ENCODE measurements at places on chromosomes 7 and 10. TPM values are rescaled to one million over a fixed set of nuclear protein-coding genes. Genes with fewer than 3 reads are reported as not detected.
A peak's percentile ranks its signal among the peaks of the same experiment; 100 is the strongest.

DNA sequence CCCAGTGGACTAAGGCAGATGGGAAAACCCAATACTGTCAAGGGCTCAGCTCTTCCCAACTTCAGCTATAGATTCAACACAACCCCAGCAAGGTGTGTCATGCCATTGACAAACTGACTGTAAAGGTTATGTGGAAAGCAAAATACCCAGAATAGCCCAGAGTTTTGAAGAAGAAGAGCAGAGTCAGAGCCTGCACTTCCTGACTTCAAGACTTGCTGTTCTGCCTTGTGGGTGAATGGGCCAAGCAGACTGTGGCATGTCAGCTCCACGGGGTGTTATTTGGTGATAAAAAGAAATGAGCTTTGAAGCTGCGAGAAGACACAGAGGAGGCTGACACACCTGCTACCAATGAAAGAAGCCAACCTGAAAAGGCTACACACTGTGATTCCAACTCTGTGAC is 89.7 kb downstream of the NKX6-2 start:
- peaks cover 14% of the 10 kb centered on the region for H3K36me3 ChIP-seq
- H3K27ac ChIP-seq: no peak overlapping the region
- no peaks in the 10 kb centered on the region for H3K27me3 ChIP-seq
- peaks cover 6% of the 10 kb centered on the region for H3K4me1 ChIP-seq
- no peak overlapping the region for H3K4me3 ChIP-seq

DNA sequence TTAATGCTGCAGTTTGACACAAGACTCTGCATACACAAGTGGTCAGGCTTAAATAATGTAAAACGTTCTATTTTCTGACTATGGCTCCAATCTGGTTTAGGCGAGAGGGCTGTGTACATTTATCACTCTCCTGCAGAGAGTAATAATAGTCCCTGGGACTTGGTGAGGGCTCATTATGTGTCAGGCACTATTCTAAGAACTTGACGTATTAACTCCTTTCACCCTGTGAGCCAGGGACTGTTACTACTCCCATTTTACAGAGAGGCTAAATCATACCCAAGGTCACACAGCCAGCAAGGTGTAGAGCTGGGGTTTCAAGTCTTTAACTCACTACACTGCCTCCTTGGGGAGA is 187.2 kb upstream of the LYZL2 start:
- H3K27ac ChIP-seq: no peak overlapping the region
- H3K4me1 ChIP-seq: peaks cover 24% of the 10 kb centered on the region
- no peaks in the 10 kb centered on the region for H3K36me3 ChIP-seq
- H3K4me3 ChIP-seq: no peak overlapping the region
- no peaks in the 10 kb centered on the region for H3K27me3 ChIP-seq
- no peak for DNase-seq

- DNase-seq: no peak
- no peaks in the 10 kb centered on the region for H3K27me3 ChIP-seq
- no peaks in the 10 kb centered on the region for H3K4me1 ChIP-seq
- H3K4me3 ChIP-seq: no peak overlapping the region
Observed at GRCh38 chr7:83204715-83205114, 42.0 kb upstream of the PCLO start.

DNA sequence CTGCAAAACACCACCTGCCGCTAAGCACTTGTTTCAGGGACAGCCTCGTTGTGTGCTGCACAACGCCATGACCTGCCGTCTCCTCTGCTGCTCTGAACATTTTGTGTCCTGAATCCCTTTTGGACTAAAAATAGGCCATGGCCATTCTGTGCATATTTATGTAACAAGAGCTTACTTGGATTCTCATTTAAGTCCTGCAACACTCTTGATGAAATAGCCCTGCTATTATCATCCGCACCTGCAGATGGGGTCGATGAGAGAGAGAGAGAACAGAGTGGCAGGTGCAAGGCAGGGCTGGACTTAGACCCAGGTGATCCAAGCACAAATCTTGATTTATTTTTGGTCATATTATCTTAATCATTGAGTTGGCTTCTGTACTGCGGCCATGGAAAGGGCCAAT is 121.2 kb upstream of the PRKCQ start:
- no peak overlapping the region for H3K4me3 ChIP-seq
- peaks cover 5% of the 10 kb centered on the region for H3K27me3 ChIP-seq
- DNase-seq: peak; percentile 22
- no peaks in the 10 kb centered on the region for H3K36me3 ChIP-seq

- no peaks in the 10 kb centered on the region for H3K4me1 ChIP-seq
- H3K27ac ChIP-seq: no peak overlapping the region
- peaks cover 6% of the 10 kb centered on the region for H3K27me3 ChIP-seq
- no peak for DNase-seq
Observed at GRCh38 chr7:25698451-25699113, 453.4 kb upstream of the NFE2L3 start.

DNA sequence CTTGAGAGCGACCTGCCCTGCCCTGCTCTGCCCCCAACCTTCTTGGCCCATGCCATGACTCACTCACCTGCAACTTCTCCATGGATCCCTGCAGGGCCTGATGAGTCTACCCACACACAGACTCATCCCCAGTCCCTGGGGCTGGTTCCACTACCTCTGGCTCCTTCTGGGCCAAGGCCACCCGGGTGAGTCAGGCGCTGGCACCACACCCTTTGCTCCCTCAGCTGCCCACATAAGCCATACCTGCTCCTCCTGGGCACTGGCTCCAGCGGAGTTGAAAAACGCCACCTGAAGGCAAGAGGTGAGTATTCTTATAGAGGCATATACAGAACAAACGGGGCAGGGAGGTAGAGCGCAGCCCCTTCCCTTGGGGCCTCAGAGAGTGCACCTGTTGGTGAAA is 16.2 kb upstream of the MTPAP start:
- no peak overlapping the region for H3K4me3 ChIP-seq
- DNase-seq: no peak
- H3K27me3 ChIP-seq: no peaks in the 10 kb centered on the region
- no peak overlapping the region for H3K27ac ChIP-seq

GRCh38 chr7:8714791-8715190 is 281.4 kb downstream of the NXPH1 start:
- no peaks in the 10 kb centered on the region for H3K36me3 ChIP-seq
- no peaks in the 10 kb centered on the region for H3K27me3 ChIP-seq
- H3K4me3 ChIP-seq: no peak overlapping the region
- no peak overlapping the region for H3K27ac ChIP-seq
- DNase-seq: no peak
- no peaks in the 10 kb centered on the region for H3K4me1 ChIP-seq

- peaks cover 64% of the 10 kb centered on the region for H3K4me1 ChIP-seq
- peak overlapping the region; percentile 95 for H3K27ac ChIP-seq
- peak overlapping the region; percentile 68 for H3K4me3 ChIP-seq
- no peaks in the 10 kb centered on the region for H3K27me3 ChIP-seq
- peaks cover 65% of the 10 kb centered on the region for H3K36me3 ChIP-seq
- no peak for DNase-seq
Observed at GRCh38 chr10:61993711-61994401, 92.4 kb downstream of the ARID5B start.

GRCh38 chr10:96138102-96138501 is 8.0 kb downstream of the ZNF518A start:
- peak overlapping the region; percentile 36 for H3K27ac ChIP-seq
- peaks cover 19% of the 10 kb centered on the region for H3K4me1 ChIP-seq
- peaks cover 52% of the 10 kb centered on the region for H3K36me3 ChIP-seq
- no peaks in the 10 kb centered on the region for H3K27me3 ChIP-seq
- no peak for DNase-seq

- peaks cover 13% of the 10 kb centered on the region for H3K27me3 ChIP-seq
- no peak overlapping the region for H3K27ac ChIP-seq
- no peaks in the 10 kb centered on the region for H3K36me3 ChIP-seq
- DNase-seq: peak; percentile 5
- H3K4me1 ChIP-seq: peaks cover 6% of the 10 kb centered on the region
Observed at GRCh38 chr10:34780818-34781380, 34.2 kb downstream of the PARD3 start.

- peaks cover 32% of the 10 kb centered on the region for H3K36me3 ChIP-seq
- DNase-seq: no peak
- peak overlapping the region; percentile 90 for H3K27ac ChIP-seq
- H3K4me1 ChIP-seq: peaks cover 42% of the 10 kb centered on the region
- H3K4me3 ChIP-seq: peak overlapping the region; percentile 24
- H3K27me3 ChIP-seq: no peaks in the 10 kb centered on the region
Observed at GRCh38 chr7:134654104-134654775, 7.6 kb downstream of the BPGM start.

DNA sequence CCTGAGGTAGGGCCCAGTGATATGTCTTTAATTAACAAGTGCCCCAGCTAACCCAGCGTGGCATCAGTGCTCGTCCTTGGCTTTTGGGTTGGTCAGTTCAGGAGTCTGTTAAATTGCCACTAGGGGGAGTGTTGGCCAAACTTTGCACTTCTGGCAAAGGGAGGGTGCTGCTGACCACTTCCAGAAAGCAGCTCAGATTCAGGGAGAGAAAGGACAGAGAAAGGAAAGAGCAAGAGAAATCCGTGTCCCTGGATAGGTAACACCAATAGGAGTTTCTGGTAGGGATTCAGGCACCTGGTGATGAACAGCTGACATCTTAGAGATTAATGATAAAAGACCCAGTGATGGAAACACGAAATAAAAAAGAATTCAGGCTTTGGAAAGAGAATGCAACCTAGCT is 243.1 kb upstream of the AOAH start:
- peaks cover 27% of the 10 kb centered on the region for H3K36me3 ChIP-seq
- H3K4me1 ChIP-seq: peaks cover 48% of the 10 kb centered on the region
- H3K4me3 ChIP-seq: no peak overlapping the region
- no peak overlapping the region for H3K27ac ChIP-seq
- H3K27me3 ChIP-seq: no peaks in the 10 kb centered on the region

DNA sequence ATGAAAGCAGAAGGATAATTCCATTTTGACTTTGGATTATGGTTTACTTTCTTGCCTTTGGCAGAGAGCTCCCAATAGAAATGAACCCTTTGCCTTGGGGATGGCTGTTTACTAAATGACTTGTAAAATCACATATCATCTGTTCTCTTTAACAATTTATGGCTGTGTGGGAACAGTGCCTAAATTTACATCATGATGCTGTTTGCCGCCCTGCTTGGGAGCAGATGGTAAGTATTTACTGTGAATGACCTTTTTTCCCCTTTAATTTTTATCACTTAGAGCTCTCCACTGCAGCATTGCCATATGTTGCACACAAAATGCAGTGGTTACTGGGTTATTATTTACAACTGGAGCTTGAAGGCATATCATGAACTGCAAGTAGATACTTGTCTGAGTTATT is 13.4 kb downstream of the HEPACAM2 start:
- no peaks in the 10 kb centered on the region for H3K36me3 ChIP-seq
- DNase-seq: no peak
- peaks cover 27% of the 10 kb centered on the region for H3K27me3 ChIP-seq
- no peaks in the 10 kb centered on the region for H3K4me1 ChIP-seq
- no peak overlapping the region for H3K4me3 ChIP-seq

DNA sequence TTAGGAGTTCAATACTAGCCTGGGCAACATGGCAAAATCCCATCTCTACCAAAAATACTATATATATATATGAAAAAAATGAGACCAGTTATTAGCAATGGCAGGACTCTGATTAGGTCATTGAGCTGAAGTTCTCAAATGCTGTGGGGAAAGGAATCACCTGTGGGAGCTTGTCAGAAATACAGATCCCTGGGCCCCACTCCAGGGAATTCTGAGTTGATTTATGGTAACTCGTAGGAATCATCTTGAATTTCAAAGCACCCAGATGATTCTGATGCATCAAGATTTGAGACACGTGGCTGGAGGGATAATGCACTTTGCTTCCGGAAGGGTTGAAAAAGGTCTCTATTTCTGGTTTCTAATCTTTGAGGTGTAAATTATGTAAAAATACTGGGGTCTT is 1.0 kb upstream of the ANKRD1 start:
- H3K27me3 ChIP-seq: peaks cover 5% of the 10 kb centered on the region
- no peak overlapping the region for H3K4me3 ChIP-seq

Gene AVL9
- total RNA-seq: 54.0 TPM

Gene SPDYE1
- total RNA-seq: not detected

Gene PNLIPRP1
- not detected for total RNA-seq

Measured in activated CD8-positive, alpha-beta T cell treated with anti-CD3 and anti-CD28 coated beads for 36 hours (primary cell).